ENCODE measurements at places on chromosomes 12 and 14. TPM values are rescaled to one million over a fixed set of nuclear protein-coding genes. Genes with fewer than 3 reads are reported as not detected.

CEBPE gene
- total RNA-seq: not detected

RASSF8 gene
- total RNA-seq: 50.5 TPM

RFX4 gene
- total RNA-seq: 52.1 TPM

GPATCH2L gene
- total RNA-seq: 73.1 TPM

FKBP4 gene
- 102 TPM for total RNA-seq

PSMA6 gene
- 229 TPM for total RNA-seq

KRT80 gene
- total RNA-seq: not detected

PDZRN4 gene
- total RNA-seq: 1.8 TPM
